ENCODE measurements at places on chromosomes 5 and 9.

- no peak for DNase-seq
Observed at GRCh38 chr5:66877843-66878242, 281.6 kb downstream of the MAST4 start.

- no peak for DNase-seq
Observed at GRCh38 chr5:90898326-90899013, 339.9 kb downstream of the ADGRV1 start.

- no peak for DNase-seq
Observed at GRCh38 chr9:95522871-95523370, 6.2 kb upstream of the PTCH1 start.

DNA sequence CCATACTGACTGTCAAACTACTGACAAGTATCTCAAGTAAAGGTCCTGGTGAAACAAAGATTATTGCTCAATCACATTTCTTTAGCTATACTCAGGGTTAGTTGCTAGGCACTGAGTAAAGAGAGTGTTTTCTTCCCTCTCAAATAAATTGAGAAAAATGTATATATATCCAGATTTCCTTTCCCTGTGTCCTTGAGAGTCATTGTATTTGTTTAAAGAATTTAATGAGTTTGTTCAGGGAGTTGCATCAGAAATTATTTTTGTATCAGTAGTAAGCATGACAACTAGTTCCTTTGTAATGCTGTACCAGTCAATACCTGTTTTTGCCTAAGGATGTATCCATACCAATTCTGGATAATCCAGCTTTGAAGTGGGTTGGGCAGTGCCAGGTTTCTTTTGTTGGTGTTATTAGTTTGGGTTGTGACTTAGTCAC is 3.2 kb upstream of the ANKHD1 start:
- DNase-seq: no peak

- no peak for DNase-seq
Observed at GRCh38 chr9:76092572-76092971, 202.1 kb downstream of the PCSK5 start.

GRCh38 chr5:141298376-141298775 is 5.5 kb downstream of the SLC25A2 start:
- DNase-seq: no peak

GRCh38 chr5:13731121-13731628 is 213.3 kb downstream of the DNAH5 start:
- DNase-seq: no peak

- no peak for DNase-seq
Observed at GRCh38 chr9:108197008-108197365, 658.8 kb downstream of the ACTL7B start.

DNA sequence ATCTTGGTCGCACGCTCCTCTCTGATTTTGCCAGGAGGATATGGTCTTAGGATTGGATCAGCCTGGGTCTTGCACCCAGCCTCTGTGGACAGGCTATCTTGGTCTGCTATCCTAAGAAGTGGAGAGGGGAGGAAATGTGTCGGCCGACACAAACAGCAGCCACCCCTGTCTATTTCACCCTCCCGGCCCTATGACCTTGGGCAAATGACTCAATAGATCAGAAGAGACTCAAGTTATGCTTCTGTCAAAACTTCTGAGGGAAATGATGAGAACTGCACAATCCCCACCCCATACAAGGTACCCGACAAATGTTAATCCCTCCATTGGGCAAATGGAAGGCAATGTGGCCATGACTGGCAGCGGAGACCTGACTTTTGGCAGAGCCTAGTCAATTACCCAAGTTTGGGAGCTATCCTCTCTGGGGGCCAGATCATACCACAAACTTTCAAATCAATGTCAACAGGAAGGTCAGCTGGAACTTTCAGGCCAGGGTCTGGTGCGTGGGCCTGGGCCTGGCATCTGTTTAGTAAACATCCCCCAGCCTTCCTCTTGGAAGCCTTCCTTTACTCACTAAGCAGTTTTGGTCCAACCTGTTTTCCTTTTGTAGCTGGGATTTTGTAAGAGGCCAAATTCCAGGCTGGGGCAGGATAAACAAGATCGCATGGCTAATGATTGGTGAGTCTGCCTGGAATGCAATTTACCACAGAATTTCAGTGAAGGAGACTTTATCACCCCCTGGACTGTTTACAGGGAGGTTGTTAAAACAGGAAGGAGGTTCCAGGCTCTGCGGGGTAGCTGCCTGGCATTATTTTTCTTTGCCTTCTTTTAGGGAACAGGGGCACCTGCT is 64.2 kb upstream of the CPEB4 start:
- DNase-seq: no peak

All from SK-N-SH (cell line).